ENCODE measurements at places on chromosomes 2 and 18.
A peak's percentile ranks its signal among the peaks of the same experiment; 100 is the strongest.

DNA sequence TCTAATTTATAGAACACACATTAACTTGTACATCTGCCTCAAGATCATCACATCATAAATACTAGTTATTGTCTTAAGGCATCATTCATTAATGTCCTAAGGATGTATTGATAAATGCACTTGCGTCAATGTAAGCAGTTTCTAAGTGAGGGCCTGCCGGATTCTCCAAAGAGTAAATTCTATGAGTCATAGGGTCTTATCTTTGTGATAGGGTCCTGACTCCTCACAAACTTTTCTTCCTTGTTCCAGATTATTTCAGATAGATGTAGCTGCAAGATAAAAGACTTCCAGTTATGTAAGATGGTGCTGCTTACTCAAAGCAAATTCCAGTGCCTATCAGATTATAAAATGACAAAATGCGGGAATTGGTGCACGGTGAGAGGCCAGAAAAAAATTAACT lies 315.0 kb upstream of the SLC39A10 start:
- no peak for DNase-seq

DNA sequence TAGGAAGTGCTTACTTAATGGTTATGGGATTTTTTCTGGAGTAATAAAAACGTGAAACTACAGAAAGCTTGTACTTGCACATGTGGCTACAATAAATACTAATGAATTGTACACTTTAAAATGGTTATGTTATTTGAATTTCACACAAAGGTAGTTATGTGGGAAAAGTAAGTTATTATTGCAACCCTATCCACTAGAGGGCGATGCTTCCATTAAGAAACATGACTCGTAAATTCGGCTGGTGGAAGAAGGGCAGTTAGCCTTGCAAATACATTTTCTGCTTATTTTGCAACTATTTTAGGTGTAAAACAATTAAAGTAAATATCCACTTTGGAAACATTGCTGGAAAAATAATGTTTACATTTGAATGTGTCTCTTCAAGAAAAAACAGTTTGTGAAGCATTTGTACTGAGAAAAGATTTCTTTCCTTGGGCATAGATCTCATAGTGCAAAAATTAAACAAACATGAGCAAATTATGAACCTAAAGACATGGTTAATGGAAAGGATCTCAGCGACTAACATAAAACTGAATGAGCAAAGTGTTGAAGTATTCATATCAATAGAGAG lies 68.1 kb upstream of the CSRNP3 start:
- peak; percentile 79 for DNase-seq

DNA sequence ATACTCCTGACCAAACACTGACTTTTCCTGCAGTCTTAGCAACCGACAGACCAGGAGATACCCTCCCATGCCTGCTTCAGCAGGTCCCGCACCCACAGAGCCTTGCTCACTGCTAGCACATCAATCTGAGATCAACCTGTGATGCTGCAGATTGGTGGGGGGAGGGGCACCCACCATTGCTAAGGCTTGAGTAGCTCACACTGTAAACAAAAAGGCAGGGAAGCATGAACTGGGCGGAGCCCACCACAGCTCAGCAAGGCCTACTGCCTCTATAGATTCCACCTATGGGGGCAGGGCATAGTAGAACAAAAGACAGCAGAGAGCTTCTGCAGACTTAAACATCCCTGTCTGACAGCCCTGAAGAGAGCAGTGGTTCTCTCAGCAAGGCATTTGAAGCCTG lies 109.7 kb downstream of the SP100 start:
- DNase-seq: no peak

GRCh38 chr2:20050104-20050645 lies 1.3 kb downstream of the LAPTM4A start:
- DNase-seq: peak; percentile 87

DNA sequence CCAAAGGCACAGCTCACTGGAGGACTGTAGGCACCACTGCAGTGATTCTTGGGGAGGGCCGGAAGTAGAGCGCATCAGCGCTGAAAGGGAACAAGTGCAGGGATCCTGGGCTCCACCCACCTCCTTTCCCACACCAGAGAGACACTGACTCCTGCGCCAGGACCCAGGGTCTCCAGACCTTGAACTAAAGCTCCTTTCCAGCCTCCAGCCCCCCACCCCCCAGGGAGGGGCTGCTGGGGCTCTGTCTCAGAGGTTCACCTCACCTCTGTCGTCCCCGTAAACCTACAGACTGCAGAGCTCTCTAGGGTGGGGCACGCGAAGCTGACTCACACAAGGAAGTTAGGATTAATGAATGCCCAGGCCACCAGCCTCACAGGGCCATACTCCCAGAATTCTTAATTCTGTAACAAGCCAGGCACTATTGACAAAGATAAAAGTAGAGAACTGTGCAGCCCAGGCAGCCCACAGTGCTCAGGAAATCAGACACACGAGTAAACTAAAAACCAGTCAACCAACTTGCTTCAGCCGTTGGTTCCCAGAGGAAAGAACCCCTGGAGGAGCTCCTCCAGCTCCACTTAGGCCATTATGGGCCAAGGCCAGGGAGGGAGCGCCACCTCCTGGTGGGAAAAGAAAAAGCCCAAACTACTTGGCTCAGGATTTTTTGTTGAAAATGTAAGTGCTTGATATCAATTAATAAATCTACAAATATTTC lies 45.1 kb upstream of the ACAA2 start:
- peak; percentile 61 for DNase-seq

DNA sequence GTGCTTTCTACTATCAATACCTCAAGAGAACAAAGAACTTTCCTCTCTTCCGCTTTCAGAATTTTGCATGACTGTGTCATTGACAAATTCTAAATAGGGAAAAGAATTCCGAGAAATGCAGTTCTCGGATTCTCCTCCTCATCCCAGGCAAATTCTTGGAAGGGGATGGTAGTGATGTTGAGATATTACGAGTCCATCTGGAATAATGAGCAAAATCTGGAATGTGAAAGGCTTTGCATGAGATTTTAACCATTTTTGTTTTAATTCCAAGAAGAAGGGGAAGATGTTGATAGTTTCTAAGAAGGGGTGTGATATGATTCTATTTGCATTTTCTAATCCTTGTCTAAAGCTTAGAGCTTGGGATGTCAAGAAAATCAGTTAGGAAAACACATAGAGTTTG lies 127.1 kb upstream of the DOCK10 start:
- DNase-seq: no peak

DNA sequence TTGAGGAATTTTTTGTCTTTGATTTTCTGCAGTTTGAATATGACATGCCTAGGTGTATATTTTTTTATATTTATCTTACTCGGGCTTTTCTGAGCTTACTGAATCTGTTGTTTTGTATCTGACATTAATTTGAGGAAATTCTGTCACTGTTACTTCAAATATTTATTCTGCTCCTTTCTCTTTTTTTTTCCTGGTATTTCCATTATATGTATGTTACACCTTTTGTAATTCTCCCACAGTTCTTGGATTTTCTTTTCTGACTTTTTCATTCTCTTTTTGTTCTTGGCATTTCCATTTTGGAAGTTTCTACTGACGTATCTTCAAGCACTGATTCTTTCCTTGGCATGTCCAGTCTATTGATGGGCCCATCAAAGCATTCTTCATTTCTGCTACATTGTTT lies 24.1 kb upstream of the SKA1 start:
- no peak for DNase-seq

DNA sequence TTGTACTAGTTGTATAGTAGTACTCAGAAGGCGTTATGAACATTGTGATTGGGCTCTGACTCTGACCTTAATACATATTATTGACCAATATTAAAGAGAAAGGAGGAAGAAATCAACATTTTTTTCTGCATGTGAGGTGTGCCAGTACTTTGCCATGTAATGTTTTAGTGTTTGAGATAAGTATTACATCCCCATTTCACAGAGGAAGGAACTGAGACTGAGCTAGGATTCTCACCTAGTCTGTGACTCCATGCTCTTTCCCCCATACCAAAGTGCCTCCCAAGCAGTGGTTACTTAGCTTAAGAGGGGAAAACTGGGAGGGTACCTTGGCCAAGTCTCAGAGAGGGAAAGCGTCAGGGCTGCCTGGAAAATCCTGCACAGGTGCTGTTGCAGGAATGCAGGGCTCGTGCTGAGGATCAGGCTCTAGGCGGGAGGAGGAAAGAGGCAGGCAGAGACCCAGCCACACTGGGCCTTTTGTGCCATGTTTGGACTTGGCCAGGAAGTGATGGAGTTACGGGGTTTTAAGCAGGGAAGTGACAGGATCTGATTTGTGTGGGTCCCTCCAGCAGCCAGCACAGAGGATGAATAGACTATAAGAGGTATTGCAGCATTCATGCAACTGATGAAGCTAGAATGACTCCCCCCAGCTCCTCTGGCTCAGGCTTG lies 1.7 kb downstream of the PNKD start:
- no peak for DNase-seq

All from NCI-H1105 treated with DMSO at 0.1 percent for 48 hours (cell line).